M059J (cell line): ENCODE measurements at places on chromosomes 7 and 10.

GRCh38 chr10:49243610-49244283, 55.2 kb upstream of the C10orf71 start:
- DNase-seq = no peak

GRCh38 chr7:11436773-11437524, 395.0 kb downstream of the THSD7A start:
- no peak for DNase-seq

DNA sequence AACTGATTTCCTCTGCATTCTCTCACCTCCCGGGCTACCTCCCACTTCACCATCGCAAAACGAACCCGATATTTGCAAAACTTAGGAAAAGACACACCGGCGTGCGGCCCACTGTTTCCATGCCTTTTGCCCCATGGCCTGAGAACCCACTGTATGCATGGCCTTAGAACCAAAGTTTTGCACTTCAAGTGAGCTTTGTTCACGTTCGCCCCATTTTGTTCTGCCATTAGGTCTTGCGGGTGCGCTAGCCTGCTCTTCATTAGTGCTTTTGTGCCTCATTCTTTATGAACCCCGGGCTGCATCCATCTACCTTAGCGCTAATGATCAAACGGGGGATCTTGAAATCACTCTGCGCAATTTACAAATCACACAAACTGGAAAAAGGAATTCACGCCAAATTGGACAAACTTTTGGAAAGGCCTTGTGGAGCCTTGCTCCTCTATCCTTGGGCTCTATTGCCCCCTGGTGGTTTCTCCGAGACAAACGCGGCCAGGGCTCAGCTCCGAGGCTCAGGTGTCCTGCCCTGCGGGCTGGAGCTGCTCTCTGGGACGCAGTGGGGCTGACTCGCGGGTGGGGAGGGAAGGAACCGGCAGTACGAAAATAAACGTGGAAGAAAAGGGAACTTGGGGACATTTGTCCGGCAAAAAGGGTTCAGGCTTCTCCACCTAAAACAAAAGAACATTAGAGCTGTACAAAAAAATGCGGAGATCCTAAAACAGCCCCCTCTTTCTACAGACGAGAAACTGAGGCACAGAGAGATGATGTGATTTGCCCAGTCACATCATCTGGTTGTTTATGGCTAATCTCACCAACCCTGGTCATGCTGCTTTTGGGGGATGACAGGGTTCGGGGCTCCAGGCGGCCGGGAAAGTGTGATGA, 300.4 kb upstream of the NFE2L3 start:
- DNase-seq = peak; percentile 85

- DNase-seq = no peak
Measured at GRCh38 chr10:46012746-46013145, 17.7 kb downstream of the NCOA4 start.

DNA sequence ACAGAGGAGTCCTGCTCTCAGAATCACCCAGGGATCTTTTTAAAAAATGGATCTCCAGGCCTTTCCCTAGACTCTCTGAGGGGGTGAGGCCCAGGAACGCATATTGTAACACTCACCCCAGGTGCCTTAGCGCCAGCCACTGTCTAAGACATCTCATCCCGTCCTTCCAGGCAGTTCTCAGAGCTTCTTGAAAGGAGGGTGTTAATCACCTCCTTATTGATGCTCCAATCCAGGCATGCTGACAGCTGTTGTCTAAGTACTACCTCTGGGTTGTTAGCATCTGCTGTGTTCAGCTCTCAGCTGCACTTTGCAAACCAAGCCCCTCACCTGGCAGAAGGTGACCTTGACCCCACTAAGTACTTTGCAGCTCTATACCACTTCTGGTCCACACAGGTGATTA, 36.0 kb downstream of the KIAA1549 start:
- DNase-seq = no peak

- peak; percentile 59 for DNase-seq
Measured at GRCh38 chr10:72334196-72334824, 20.4 kb downstream of the DNAJB12 start.

DNA sequence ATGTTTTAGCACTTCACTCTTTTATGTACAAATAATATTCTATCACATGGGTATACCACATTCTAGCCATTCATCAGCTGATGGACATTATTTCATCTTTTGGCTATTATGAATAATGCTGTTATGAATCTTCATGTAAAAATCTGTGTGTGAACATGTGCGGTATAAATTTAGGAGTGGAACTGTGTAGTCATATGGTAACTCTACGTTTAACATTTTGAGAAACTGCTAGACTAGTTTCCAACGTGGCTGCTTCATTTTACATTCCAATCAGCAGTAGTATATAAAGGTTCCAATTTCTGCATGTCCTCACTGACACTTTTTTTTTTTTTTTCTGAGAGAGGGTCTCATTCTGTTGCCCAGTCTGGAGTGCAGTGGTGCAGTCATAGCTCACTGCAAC, 8.3 kb downstream of the RAMP3 start:
- DNase-seq = no peak

DNA sequence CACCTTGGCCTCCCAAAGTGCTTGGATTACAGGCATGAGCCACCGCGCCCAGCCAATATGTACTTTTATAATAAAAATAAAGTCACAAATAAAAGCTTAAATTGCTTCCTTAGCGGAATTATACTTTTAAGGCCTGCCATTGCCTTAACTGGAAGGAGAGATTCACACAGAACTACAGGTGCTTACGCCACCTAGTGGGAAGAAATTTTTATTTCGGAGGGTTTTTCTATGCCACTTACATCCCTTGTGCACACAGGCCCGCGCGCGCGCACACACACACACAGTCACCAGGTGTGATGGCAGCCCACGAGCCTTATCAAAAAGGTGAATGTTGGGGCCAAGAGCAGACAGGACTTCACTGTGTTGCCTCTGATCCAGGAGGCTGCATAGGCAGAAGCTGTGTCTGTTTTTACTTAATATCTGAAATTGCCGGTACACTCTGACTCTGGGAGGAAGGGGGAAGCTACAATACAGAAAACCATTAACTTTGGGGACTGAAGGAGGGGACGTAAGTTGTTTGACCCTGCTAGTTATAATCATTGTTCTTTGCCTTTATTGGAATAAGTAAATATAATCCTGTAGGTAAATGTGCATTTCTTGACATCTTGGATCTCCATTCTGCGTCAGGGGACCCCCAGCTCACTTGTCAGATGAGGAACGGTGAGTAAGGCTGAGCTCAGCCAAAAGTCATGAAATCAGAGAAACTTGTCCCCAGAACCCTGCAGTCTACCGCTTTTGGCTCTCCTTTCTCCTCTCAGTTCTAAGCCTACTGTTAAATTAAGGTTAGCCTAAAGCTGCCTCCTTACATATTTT, 87.1 kb downstream of the SLC16A9 start:
- DNase-seq = peak; percentile 55

GRCh38 chr10:120980279-120981255, 129.4 kb downstream of the WDR11 start:
- DNase-seq = no peak

GRCh38 chr10:132274986-132275385, 32.8 kb downstream of the STK32C start:
- no peak for DNase-seq

DNA sequence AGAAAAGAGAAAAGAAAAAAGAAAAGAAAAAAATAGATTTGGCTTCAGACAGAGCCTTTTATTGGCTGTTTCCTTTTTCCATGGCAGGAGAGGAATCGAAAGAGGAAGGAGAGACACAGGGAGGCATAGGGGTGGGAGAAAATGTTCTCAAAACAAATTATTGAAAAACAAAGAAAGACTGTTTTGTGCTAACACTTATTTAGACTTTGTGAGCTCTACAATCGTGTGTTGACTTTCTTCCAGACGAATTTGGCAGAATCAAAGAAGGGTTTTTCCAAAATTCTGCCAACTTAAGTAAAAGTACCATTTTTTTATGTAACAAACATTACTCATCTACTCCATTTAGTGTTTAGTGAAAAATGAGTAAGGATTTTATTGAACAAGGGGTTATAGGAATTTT, 982.2 kb downstream of the REEP3 start:
- no peak for DNase-seq

DNA sequence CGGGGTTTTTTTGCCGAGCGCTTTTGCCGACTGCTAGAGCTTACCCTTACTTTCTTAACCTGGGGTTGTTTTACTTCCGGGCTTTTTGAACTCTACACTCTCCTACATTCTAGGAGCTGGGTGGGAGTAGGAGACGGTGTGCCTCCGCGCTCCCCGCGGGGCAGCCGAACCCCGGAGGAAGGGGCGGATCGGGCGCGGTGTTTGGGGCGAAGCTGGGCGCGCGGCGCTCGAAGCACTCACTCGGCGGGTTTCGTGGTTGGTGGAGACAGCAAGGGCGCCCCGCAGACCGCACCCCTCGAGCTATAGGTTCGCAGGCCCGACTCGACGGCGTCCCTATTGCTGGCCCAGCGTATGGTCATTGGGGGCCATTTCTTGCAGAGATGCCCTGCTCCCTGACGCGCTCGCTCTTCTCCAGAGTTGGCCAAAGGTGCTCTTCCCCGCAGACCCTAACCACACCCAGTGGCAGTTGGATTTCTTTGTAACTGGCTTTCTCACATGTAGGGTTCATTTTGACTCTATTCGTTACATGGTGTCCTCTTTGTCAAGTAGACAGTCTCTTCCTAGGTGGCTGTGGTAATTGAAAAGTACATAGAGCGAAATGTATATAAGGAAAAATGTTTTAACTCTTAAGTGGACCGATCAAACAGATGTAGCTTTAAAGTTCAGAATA, 364 bp downstream of the ZNF518A start:
- peak; percentile 73 for DNase-seq

DNA sequence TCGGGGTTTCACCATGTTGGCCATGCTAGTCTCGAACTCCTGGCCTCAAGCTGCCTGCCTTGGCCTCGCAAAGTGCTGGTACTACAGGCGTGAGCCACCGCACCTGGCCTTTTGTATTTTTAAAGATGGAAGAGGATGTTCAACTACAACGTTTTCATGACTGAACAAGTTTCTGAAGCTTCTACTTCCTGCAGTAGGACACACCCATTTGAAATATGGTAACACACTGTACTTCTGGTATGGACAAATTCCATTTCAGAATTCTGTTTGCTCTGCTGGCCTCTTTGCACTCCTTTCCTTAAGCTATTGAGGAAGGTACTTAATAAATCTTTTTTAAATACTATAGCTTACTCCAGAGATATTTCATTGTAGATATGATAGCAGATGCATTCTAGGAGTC, 10.9 kb upstream of the CDK1 start:
- no peak for DNase-seq

GRCh38 chr10:30134171-30134945, 75.0 kb upstream of the JCAD start:
- no peak for DNase-seq

DNA sequence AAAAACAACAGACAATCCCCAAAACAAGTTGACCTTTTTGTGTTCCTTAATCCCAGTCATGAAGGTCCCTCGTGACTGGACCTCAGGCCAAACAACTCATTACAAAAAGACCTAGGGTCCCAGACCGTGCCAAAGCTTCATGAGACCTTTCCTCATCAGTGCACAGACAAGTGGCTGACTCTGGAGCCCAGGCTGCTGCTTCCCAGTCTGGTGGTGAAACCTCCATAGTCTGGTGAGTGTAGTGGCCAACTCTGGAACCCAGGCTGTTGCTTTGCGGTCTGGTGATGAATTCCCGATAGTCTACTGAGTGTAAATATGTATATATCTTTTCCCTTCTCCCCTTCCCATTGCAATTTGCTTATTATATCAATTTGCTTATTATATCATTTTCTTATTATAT, 22.1 kb upstream of the SLC18A3 start:
- no peak for DNase-seq

GRCh38 chr7:38396852-38397251, 123.4 kb upstream of the TARP start:
- no peak for DNase-seq

DNA sequence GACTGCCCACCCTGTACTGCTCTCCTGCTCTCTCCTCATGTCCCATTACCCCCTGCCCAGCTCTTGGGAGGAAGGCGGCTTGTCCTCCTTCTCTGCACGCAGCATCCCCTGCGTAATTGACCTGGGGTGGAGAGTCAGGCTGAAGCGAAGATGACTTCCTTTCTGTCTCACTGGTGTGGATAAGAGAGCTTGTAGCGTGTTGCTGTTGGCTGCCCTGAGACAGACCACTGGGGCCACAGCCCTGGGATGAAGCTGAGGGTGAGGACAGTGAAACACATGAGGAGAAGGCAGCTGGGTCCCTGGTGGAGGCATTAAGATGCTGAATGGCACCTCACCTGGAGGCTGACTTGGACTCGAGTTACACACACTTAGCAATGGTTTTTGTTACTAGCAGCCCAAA, 310.3 kb upstream of the ZNF32 start:
- no peak for DNase-seq

DNA sequence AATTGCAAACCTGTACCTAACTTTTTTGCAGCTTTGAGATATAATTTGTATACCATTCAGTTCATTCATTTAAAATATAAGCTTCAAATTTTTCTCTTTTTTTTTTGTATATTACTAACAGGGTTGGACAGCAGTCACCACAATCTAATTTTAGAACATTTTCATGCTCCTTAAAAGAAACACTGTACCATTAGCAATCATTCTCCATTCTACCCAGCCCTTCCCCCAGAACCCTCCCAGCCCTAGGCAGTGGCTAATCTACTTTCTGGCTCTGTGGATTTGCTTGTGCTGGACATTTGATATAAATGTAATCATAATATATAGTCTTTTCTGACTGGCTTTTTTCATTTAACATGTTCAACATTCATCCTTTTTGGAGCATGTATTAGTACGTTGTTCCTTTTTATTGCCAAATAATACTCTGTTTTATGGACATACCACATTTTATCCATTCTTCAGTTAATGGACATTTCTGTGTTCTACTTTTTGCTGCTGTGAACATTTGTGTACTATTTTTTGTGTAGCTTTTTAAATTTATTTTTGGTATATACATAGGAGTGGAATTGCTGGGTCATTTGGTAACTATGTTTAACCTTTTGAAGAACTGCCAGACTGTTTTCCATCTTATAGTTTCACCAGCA, 40.9 kb upstream of the ST7 start:
- DNase-seq = no peak

DNA sequence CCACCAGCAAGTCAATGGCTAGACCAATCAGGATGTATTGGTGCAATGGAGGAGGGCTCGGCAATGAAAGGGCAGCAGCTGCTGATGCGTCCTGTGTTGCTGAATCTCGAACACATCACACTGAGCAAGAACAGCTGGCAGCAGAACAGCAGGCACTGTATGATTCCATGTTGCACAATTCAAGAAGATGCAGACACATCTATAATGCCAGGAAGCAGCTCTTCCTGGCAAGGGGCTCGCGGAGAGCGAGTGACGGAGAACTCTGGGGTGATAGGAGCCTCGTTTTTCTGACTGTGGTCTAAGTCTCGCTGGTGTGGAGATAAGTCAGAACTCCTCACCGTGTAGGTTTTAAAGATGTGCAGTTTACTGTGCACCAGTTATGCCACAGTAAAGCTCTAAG, 24.8 kb upstream of the PFKP start:
- no peak for DNase-seq
